ENCODE measurements at places on chromosomes 3 and 15. TPM values are rescaled to one million over a fixed set of nuclear protein-coding genes. Genes with fewer than 3 reads are reported as not detected.

- DNase-seq = no peak
Observed at GRCh38 chr3:114328345-114328744, 34.5 kb downstream of the TIGIT start.

- no peak for DNase-seq
Observed at GRCh38 chr3:172550347-172550943, 27.2 kb upstream of the TNFSF10 start.

Gene MUC20
- total RNA-seq = not detected

Gene MAGEL2
- 10.1 TPM for total RNA-seq

DNA sequence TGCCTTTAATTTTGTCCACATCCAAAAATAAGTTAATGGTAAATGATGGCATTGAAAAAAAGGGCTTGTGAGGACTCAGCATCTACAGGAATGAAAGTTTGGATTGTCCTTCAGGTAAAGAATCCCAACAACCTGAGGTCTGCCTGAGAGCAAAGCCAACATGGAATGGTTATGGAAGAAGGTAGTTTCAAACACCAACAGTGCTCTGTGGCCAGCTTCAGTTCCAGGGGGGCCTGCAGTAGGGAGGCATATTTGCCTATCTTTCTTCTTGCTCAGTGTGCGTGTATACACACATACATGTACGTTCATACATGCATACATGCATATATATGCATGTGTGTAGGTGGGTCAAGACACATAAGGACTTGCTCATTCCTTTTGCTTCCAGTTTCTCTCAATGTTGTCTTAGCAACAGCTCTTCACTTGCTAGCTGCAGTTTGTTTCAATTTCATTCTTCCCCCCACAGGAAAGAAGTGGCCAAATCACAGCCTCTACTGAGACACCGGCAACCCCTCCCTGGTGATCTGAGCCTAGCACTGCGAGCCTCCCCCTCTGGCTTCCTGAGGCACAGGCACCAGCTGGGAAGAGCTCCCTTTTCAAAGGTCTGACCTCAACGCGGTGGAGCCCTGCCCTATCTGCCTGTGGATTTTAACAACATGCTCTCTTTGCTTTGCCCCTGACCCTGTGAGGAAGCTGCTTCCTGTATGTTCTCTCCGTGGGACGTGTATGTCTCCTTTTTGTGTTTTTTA, 146.2 kb downstream of the KLF13 start:
- DNase-seq = no peak

- DNase-seq = no peak
Observed at GRCh38 chr3:191339316-191339917, 9.1 kb upstream of the UTS2B start.

- DNase-seq = no peak
Observed at GRCh38 chr15:57395292-57395691, 19.0 kb downstream of the CGNL1 start.

GRCh38 chr15:61275901-61276300, 46.8 kb upstream of the RORA start:
- no peak for DNase-seq

GRCh38 chr15:65902373-65902772, 33.1 kb downstream of the RAB11A start:
- DNase-seq = peak; percentile 31

- peak; percentile 33 for DNase-seq
Observed at GRCh38 chr3:2511356-2511755, 412.7 kb downstream of the CNTN4 start.

Gene RASL12
- total RNA-seq = 20.1 TPM

Gene LRRC31
- not detected for total RNA-seq

DNA sequence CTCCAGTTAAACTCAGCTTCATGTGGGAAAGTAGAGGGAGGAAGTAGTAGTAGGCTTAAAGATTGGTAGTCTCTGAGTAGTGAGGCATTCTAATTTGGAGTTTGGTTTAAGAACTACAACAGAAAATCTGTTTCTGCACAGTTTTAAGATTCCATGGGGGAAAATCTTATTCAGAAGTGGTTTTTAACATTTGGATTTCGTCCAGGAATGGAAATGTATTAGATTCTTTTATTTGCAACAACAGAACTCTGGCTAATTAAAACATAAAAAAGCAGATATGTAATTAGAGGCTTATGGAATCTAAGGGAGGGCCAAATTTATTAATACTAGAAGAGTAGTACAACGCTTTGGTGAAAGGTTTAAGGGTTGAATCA, 36.0 kb downstream of the NECTIN3 start:
- no peak for DNase-seq

Gene GATA2
- total RNA-seq = 0.83 TPM

DNA sequence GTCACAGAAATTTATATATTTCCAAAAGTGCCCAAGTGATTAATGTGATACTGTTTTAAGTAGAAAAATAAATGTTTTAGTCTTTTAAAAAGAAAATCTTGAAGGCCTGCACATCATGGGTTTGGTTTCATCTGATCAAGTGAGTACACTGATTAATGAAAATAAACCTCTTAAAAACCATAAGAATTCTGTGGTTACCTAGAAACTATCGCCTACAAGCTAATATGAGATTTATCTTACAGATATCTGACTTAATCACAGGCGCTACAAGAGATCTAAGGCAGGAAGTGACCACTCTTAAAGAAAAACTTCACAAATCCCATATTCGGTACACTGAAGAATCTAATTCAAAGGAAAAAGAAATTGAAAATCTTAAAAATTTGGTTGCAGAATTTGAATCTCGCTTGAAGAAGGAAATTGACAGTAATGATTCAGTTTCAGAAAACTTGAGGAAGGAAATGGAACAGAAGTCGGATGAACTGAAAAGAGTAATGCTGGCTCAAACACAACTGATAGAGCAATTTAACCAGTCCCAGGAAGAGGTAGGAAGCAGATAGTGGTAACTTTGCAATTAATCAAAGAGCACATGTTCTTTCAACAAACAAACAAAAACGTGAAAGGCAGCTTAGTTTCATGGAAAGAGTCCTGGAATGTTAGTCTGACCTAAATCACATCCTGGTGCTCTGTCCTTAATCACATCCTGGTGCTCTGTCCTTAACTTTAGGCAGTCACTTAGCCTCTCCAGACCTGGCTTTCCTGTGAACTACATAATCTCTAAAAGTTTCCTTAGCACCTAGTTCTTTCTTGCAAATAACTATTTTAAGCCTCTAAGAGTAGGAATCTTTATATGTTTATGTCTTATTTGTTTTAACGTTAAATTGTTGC, 131.8 kb downstream of the CCNL1 start:
- DNase-seq = peak; percentile 16

DNA sequence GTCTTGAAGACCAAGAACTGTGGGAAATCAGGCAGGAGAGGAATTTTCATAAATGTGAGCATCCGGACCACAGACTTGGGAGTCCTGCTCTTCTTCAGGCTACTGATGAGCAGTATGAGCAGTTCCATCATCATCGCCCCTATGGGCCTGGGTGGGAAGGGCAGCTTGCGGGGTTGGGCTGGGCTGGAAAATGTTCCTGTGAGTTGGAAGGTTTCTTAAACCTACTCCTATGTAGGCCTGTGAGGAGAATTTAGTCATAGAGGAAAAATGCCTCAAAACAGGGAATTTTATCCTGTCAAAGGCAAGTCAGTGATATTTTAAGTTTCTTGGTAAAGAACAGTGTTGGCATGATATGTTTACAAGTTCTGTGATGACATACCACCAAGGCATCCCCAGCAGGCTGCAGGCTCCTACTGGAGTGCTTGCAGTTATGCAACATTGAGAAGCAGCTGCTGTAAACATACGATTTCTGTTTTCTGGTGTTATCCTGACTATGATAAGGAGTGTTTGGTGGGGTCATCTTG, 10.3 kb downstream of the MASP1 start:
- peak; percentile 50 for DNase-seq

DNA sequence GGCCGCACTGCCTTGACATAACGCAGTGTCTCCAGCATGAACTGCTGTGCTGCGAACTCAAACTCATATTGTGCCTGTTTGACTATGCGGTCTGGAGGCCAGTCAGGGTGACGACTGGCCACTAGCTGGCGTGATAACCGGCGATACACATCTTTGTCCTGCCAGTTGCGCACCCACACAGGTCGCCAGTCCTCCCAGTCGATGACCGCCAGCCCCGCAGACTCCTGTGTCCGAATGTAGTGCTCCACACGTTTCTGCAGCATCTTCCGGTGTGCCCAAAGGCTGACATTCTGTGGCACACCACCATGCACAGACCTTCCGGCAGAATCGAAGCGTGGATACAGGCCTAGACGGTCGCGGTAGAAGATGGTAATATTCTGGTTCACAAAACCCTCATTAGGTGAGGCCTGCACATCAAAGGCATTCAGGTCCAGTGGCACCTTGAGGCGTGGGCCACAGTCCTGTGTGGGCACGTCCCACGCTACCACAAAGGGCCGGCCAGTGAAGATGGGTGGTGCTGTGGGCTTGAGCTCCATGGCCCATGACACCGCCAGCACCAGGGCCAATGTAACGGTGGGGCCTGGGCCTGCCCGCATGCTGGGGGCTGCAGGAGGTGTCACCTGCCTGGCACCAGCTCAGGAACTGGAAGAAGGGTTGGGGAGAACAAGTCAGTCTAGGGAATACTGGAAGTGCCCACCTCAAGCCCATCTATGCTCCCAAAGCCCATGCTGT, 2.5 kb downstream of the HYAL2 start:
- no peak for DNase-seq

Gene GRM2
- 5.2 TPM for total RNA-seq

DNA sequence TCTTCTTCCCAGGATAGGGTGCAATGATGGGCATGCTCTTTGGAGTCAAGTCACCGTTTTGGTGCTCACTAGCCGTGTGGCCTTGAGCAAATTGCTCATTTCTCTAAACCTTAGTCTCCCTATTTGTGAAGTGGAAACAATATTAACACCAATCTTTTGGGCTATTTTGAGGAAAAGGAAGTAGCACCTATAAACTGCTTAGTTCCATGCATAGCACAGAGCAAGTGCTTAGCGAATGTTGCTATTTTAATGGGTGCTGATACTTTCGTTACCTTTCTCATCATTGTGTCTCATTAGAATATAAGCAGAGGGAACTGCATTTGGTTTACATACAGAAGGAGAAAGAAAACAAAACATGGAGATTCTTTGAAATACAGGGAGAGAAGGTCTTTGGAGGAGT, 66.1 kb downstream of the BOC start:
- DNase-seq = no peak

Gene C2CD4B
- total RNA-seq = 1.5 TPM

- DNase-seq = no peak
Observed at GRCh38 chr15:38430106-38430760, 23.7 kb upstream of the FAM98B start.

- DNase-seq = no peak
Observed at GRCh38 chr15:68644996-68645395, 66.2 kb downstream of the CORO2B start.

DNA sequence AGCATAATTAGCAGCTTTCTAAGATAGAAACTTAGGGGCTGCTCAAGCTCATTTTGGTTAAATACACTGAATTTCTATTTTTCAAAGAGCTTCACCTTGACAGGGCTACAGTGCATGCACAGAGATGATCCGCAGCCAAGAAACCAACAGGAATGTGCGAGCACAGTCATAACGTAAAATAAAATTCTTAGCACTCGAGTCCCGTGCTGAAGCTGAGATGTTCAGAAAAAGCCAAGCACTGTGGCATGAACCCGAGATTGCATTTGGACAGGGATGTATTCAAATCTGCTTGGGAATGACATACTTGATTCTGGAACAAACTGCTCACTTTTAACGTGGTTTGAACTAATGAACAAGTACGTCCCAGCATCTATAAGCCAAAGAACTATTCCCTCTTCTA, 340.3 kb downstream of the FOXP1 start:
- no peak for DNase-seq

Gene GPR62
- 0.38 TPM for total RNA-seq

Gene AGBL1
- 0.03 TPM for total RNA-seq

All from GM23338 (cell line).